Stimulated activated CD4-positive, alpha-beta T cell treated with anti-CD3 and anti-CD28 coated beads, TNF-alpha, amount 100 ng/mL, for 1 hour (primary cell): ENCODE measurements at places on chromosomes 12 and 14.

- DNase-seq: no peak
These were observed 18.9 kb upstream of the MAP3K9 start for GRCh38 chr14:70828188-70828587.

DNA sequence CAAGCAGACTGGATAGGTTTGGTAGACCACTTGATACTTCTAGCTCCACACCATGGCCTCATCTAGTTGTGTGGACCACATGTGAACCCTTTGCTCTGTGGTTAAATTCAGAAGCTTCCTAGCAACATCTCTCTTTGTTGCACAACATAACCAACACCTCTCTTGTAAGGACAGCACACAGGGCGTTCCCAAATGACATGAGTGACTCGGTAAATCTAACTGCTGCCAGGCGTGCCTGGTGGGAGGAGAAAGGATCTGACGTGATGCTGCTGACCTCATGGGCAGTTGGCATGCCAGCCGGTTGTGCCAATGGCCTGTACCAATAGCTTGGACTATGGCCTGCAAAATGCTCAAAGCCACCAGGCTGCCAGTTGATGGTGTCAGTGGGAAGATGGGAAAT, 93.8 kb downstream of the CPSF2 start:
- DNase-seq: no peak

DNA sequence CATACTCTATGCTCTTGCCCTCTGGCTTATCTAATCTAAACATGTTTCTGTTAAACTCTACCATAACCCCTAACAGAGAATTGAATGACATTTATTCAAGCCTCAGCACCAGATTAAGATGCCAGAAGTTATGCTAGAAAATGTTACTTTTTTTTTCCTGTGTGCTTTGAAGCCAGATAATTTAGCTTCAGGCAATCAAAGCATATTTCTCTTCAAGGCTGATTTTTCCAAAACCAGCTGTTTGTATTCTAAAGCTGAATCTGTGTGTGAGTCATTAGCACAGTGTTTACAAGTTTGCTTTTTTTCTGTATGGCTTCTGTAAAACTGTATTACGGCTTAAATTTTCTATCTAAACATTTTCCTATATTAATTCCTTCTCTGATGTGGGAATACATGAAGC, 326.1 kb downstream of the FSCB start:
- DNase-seq: no peak

DNA sequence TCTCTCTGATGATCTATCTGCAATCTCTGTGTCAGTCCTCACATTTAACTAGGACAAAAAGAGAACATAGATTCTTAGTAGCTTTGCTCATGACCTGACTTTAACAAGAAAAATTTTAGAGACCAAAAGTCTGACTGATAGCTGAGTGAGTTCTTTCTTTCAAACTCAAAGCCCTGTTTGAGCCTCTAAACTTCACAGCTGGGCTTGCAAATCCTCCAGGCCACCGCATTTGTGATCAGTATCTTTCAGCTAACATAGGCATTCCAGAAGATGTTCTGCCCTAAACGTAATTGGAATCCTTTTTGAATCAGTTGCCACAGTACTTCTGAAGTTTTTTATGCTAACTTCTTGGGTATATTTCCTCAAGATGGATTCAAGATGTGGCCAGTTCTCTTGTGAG, 459.0 kb downstream of the DPF3 start:
- DNase-seq: no peak

DNA sequence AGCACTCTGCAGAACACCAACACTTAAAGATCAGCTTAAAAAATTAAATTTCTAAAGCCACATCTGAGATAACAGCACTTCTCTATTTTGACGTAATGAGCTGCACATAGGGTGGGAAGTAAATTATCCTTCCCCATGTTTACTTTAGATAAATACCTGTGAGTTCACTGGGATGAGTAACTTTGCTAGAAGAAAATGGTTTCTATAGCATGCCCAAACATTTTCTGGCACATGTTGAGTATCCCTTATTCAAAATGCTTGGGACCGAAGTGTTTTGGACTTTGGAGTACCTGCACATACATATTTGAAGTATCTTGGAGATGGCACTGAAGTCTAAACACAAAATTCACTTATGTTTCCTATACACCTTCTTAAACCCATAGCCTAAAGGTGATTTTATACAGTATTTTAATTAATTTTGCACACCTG, 6.6 kb downstream of the SLC38A2 start:
- DNase-seq: no peak

GRCh38 chr12:5377997-5378592, 53.8 kb upstream of the NTF3 start:
- no peak for DNase-seq

- DNase-seq: no peak
These were observed 9.7 kb upstream of the TDG start for GRCh38 chr12:103955811-103956508.

DNA sequence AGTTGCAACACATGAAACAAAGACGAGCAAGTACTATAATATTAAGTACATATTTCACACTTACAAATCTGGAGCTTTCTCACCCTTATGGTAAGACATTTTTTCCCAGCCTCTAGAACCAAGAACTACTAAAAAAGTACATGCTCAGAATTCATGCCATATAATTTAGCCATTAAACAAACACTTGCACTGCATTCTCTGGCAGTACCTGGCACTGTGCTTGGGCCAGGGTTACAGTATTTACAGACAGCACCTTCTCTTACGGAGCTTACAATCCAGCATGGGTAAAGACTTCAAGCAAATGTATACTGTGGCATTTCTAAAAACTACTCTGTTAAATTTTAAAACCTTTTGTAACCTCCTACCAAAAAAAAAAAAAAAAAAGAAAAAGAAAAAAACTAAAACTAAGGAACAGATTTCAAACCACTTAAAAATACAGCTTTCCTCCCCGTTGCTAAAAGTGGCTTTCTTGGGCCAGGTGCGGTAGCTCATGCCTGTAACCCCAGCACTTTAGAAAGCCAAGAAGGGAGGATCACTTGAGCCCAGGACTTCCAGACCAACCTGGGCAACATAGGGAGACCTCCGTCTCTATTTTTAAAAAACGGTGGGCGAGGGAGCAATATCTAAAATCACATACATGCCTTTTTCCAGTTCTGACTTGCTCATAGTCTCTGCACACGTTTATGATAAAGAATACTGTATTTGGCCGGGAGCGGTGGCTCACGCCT, 956 bp downstream of the GNPTAB start:
- no peak for DNase-seq

DNA sequence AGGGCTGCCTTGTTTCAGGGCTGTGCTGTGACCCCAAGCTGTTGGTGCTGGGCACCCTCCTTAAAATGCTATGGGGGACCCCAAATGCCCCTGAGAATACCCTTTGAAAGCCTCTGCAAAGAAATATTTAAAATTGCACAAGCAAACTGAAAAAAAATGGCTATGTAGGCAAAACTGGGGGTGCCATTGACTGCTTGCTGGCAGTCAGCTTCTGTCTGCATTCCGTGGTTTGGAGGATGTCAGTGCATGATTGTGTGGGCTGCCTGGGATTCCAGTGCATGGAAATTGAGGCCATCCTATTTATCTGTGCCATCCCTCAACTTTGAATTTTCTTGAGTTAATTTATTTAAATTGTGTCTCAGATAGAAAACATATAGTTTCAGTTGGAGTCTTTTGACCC, 113.7 kb upstream of the RTL1 start:
- DNase-seq: no peak

GRCh38 chr12:55727643-55728185, 1.1 kb downstream of the CD63 start:
- no peak for DNase-seq

GRCh38 chr12:114402084-114402717, 3.7 kb downstream of the TBX5 start:
- no peak for DNase-seq

DNA sequence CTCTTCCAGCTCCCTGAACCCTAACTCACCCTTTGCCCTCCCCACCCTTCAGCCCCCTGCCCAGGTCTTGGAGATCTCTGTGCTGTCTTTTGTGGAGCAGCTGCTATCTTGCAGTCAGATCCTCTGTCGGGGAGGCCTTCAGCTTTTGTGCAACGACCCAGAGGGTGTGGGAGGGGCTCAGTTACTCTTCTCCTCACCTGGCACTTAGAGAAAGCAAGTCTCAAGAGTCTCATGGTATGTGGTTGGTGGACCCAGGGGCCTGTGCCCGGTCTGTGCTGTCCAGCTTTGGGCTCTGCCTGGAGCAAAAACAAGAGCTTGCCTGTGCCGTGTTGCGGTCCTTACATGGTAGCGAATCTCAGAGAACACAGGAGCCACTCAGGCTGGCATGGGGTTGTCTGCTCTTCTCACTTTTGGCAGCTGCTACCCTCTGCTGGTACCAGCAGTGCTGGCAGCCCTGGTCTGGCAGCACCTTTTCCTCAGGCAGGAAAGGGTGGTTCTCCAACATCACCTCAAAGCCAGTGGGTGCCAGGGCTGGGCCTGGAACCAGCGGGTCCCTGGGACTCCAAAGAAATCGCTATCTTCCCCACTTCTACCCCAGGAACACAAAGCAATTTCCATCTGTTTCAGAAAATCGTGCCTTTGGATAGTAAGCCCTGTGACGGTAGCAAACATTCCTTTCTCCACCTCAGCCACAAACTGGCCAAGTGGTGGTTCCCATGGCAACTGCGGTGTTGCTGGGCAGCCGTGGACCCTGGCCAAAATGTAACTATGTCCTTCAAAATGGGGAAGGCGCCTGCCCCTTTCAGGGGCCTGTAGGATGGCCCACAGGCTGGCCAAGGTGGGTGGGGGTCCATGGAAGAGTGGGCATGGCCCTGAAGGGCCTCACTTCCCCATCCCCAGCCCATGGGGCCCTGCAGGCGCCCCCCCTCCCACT, 90.0 kb downstream of the RIN3 start:
- no peak for DNase-seq

DNA sequence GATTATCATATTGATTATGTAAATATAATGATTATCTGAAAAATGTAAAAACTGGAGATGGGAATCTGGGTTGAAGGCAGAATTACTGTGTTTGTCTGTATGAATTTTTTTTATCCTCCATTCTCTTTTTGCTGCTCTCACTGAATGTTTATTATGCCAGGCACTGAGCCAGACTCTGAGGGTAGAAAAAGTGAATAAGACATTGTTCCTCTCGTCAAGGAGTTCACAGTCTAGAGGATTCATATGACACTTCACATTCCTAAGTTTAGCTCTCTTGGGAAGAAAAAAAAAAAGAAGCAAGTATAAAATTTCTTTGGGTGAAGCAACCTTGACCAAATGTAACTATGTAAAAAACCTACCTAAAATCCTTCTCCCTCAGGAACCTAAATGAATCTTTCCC, 120.9 kb upstream of the LMO3 start:
- DNase-seq: no peak

- no peak for DNase-seq
These were observed 19.0 kb downstream of the PTPN21 start for GRCh38 chr14:88535813-88536212.

- no peak for DNase-seq
These were observed 71.7 kb downstream of the TRAF3 start for GRCh38 chr14:102848830-102849525.

GRCh38 chr12:27332407-27332713, 276 bp upstream of the BMAL2 start:
- no peak for DNase-seq

GRCh38 chr12:56197921-56198635, 8.8 kb upstream of the SMARCC2 start:
- no peak for DNase-seq

DNA sequence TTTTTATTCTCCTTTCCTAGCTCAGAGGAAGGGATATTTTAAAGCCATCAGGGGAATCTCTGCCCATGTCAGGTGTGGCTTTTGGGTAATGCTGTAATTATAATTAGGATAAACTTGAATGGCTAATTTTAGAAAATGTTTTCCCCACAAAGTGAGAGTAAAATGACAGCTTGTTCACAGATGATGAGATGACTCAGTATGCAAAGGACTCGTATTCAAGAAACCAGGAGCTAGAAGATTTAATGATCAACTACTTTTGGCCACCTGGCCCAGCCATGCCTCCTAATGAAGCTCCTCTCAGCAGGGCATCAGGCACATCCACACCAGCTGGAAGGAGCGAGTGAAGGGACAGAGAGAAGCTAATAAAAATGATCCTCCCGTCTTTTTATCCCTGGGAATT, 29.0 kb upstream of the PLEKHG7 start:
- no peak for DNase-seq

DNA sequence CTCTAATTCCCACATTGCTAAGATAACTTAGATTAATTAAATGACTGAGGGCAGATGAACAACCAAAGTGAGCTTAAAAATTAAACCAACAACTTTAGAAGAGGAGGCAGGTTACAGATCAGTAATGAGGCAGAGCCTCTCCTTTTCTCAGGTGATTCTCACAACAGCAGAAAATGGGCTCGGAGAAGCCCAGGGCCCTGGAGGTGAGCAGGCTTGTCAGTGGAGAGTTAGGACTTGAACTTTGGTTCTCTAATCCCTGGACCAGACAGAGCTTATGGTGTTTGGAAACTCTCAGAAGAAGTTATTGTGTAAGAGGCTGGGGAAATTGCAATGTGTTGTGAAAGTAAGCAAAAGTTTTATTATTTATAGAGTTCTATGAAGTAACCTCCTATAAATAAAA, 2.8 kb downstream of the TRHDE start:
- DNase-seq: no peak

- DNase-seq: no peak
These were observed 36.3 kb upstream of the WDR89 start for GRCh38 chr14:63677891-63678379.

GRCh38 chr12:131230340-131231031, 276.8 kb downstream of the ADGRD1 start:
- no peak for DNase-seq

GRCh38 chr12:65941388-65941787, 117.1 kb downstream of the HMGA2 start:
- DNase-seq: no peak

GRCh38 chr12:53057816-53058500, 8.1 kb downstream of the TNS2 start:
- DNase-seq: no peak

- DNase-seq: no peak
These were observed 182.5 kb downstream of the ZFP36L1 start for GRCh38 chr14:68610251-68610793.

- no peak for DNase-seq
These were observed 106.0 kb upstream of the TMTC1 start for GRCh38 chr12:29889737-29890136.

DNA sequence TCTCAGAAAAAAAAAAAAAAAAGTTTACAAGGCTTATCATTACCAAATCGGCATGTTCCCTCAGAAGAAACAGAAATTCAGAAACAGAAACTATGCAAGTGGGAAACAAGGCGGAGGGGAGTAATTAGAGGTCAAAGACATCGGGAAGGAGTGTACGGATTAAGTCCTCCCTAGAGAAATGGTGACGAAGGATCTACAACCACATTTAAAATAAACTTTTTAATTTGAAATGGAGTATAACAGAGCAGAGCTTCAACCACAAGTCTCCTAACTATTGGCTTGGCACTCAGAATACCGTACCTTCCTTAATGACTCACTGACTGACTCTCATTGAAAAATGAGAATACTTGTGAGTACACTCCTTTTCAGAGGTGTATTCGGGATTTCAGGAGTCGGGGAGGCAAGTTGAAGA, 908 bp downstream of the ENTPD5 start:
- no peak for DNase-seq

- DNase-seq: no peak
These were observed 32.2 kb downstream of the MIA2 start for GRCh38 chr14:39265806-39266524.
